HL-60 (cell line): ENCODE measurements at places on chromosomes 2 and 18.

DNA sequence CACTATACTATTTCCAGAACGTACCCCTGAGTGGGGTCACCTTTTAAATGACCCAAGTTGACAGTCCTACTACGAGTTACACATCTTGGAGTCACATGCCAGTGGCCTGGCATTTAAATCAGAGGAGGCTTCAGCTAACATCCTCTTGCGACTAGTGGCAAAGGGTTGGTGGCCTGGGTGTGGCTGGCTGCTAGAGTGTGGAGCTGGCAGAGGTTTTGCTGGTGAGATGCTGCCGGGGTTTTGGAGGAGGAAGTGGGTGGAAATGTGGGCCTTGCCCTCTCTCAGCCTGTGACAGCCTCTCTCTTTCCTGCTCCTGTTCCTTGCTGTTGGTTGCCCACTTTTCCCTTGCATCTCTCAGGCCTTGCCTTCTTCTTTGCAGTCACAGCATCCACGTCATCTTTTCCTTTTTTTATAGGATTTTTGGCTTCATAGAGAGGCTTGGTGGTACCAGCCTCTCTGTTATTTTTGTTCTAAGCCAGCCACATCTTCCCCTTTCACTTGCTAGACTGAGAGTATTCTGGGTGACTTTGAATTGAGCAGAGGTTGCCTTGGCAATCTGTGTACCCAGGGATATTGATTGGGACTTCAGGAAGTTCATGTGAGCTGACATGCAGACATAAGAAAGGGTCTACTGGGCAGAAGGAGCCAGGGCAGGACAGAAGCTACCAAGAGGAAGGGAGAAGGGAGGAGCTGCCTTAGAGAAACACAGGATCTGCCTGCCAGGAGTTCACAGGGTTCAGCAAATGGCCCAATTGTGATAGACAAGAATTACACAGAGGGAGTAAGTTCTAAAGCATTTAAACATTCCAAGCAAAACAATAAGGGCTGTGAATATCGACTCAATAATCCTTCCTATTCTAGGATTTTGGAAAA lies 55.4 kb downstream of the CDC42EP3 start:
- peak; percentile 35 for DNase-seq

GRCh38 chr2:140862181-140862580 lies 1268.6 kb downstream of the LRP1B start:
- DNase-seq, result no peak

GRCh38 chr2:203237346-203238238 lies 1.2 kb upstream of the CYP20A1 start:
- DNase-seq, result no peak

DNA sequence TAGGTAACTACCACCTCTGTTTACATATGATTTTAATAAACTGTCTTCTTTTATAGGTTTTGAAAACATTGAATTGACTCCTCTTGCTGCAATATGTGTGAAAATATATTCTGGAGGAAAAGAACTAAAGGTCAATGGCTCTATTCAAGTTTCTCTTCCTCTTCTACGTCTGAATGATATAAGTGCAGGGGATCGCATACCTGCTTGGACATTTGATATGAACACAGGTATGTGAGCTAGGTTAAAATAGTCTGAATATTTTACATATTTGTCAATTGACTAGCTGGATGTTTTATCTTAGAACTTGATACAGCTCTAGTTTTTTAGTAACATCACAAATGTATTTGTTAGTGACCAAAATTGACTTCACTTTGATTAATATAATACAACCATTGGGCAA lies 57.2 kb downstream of the FAM171B start:
- DNase-seq, result no peak

DNA sequence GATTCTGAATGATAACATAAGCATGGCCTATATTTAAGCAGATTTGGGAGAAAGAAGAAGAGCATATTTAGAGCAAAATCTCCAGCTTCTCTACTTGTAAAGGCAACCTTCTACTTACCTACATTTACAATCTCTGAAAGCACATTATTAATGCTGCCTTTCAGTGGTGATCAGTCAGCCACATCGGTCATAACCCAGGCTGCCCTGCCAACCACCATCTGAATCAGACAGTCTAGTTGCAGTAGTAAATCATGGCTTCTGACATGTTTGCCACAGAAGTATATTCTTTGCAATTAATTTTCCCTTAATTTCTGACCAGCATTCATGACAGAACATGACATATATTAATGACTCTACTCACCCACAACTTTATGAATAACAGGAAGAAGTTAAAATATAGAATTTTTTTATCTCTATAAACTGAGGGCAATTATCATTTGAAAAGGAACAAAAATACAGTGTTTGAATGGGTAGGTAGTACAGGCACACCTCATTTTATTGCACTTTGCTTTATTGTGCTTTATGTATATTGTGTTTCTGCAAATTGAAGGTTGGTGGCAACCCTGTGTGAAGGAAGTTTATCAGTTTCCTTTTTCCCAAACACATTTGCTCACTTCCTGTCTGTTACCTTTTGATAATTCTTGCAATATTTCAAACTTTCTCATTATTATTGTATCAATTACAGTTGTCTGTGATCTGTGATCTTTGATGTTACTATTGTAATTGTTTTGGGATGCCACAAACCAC lies 531.6 kb upstream of the CHAC2 start:
- no peak for DNase-seq

- no peak for DNase-seq
Observed at GRCh38 chr2:3238951-3239841, 138.4 kb downstream of the EIPR1 start.
